Activated CD4-positive, alpha-beta T cell treated with anti-CD3 and anti-CD28 coated beads, Interleukin-2, amount 10 ng/mL, durations not matched to agents 7 days and 5 days (primary cell): ENCODE measurements at places on chromosomes 12 and 14. TPM values are rescaled to one million over a fixed set of nuclear protein-coding genes. Genes with fewer than 3 reads are reported as not detected.

DNA sequence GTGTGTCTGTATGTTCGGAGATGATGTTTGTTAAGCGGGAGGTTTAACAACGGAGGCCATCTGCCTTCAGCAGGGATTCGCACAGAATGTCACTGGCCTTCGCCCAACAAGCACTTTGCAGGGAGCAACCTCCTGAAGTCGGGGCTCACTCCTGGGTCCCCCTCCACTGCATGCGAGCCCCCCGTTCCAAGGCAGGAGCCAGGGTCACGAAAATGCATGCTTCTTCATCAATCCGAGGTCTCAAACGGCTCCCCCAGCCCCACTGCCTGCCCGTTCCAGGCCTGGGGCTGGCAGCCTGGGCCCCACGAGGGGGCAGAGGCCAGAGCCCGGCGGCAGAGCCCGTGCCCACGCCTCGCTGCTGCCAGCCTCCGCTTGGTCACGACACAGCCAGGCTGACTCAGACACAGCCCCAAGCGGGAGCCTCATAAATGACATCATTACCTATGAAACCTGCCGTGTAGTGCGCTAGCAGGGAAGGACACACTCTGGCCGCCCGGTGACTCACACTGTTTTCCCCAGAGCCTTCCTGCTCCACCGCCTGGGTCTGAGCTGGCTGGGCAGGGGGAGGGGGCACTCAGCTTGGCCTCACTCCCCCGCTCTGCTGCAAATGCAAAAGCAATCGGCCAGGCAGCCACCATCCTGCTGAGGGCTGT, 169.5 kb upstream of the RTL1 start:
- no peak for DNase-seq

GRCh38 chr12:111437816-111438454, 32.2 kb downstream of the SH2B3 start:
- DNase-seq, result no peak

GRCh38 chr12:130435331-130435730, 97.6 kb downstream of the PIWIL1 start:
- no peak for DNase-seq

KIF5A gene
- 0.64 TPM for total RNA-seq

LGMN gene
- total RNA-seq, result 4.7 TPM

TMEM260 gene
- 20.0 TPM for total RNA-seq

GRCh38 chr12:75964150-75964549, 67.4 kb downstream of the PHLDA1 start:
- no peak for DNase-seq

DNA sequence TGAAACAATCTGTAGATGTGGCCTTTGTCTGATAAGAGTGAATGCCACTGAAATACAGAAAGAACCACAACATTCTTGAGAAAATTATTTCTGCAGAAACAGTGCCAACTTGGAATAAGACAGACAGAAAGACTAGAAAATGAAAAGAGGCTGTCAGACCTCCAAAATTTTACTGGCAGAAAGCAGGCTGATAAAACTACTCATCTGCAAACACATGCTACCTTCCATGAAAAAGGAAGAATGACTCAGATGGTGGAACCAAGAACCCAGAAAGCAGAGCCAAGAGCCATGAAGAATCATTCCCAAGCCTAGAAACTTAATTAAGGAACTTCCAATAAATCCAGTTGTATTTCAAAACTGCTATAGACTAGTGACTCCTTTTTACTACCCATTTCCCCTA, 31.9 kb upstream of the OSBPL8 start:
- no peak for DNase-seq

PLCZ1 gene
- not detected for total RNA-seq

PYGL gene
- not detected for total RNA-seq

CIDEB gene
- total RNA-seq, result 30.9 TPM

GRCh38 chr12:8958066-8958465, 8.6 kb upstream of the M6PR start:
- no peak for DNase-seq

GRCh38 chr12:71160585-71160984, 2.8 kb upstream of the TSPAN8 start:
- DNase-seq, result no peak

GRCh38 chr14:54610051-54610977, 43.4 kb downstream of the SAMD4A start:
- no peak for DNase-seq

DNA sequence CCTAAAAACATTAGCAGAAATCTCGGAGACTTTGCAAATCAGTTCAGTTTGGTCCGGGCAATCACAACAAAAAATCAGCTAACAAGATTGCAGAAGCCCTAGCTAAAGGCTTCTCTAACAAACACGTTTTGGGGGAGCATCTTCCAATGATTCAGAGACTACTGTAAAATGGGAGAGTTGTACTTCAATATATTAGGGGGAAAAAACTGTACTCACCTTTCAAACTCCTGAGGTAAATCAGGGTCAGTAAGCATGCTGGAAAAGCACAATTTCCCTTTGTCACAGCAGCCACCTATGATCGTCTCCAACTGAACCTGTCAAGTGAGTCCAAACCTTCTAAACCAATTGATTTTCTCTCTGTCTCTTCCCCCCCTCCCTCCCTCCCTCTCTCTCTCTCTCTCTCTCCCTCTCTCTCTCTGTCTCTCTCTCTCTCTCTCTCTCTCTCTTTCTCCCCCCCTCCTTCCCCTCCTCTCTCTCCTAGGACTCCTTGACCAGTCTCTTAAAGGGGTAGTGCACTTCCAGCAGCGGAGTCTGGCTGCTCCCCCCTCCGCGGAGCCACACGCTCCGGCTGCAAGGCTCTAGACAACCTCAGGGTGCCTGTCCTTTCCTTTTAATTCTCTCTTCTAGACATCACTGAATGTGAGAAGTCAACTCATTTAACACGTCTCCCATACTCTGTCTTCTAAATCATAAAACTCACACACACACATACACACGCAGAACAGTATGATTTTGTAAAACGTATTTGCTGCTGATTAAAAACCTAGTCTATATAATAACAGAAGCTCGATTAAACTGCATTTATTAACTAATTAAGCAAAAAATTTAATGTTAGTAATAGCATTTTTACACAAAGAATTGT, at the start of gene SOX5:
SOX5 (minus strand) TSS at position 323 of the 862 bp plus-strand sequence; CDS start at position 254, 69 bp downstream.
- no peak for DNase-seq

NINJ2 gene
- 7.4 TPM for total RNA-seq

DNA sequence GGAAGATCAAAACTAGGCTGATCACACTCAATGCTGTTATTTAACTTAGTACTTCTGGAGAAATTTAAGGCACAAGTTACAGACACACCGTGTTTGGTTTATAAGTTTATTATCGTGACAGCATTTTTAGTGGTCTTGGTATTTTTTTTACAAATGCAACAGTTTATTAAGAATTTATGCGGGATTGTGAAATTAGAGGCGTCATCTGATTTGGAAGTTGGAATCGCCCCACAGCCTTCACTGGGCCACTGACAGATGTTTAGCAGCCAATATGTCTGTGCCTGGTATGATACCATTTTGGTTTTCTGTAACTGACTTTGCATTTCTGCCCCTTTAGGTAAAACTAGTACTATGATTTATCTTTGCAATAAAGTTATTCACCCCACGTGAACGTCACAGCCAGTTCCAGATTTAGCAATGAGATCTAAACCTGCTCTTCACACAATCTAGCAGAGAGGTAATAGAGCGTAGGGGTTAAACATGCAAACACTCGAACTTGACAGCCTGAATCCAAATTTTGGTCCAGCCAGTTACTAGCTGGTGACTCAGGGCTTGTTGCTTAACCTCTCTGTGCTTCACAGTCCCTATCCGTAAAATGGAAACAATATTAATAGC, 73.2 kb upstream of the SSTR1 start:
- DNase-seq, result no peak

PLA2G1B gene
- not detected for total RNA-seq

HOXC9 gene
- total RNA-seq, result not detected

MDM1 gene
- total RNA-seq, result 28.4 TPM

DIO3 gene
- not detected for total RNA-seq

DNA sequence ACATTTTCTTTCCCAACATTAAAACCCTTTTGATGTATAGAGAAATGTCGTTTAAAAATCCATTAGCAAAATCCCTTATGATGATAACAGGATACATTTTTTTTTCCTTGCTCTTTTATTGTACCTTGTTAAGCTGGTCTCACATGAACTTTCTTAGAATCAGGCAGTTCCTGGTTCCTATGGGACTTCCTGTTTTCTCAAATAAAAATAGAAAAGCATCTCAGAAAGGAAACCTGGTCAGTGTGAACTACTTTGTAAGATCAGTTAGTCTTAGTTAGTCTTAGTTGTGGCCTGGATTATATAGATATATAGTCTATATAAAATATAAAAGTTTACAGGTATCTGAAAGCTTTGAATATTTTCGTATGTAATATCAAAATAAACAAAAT, 40.3 kb downstream of the LEMD3 start:
- no peak for DNase-seq

DNA sequence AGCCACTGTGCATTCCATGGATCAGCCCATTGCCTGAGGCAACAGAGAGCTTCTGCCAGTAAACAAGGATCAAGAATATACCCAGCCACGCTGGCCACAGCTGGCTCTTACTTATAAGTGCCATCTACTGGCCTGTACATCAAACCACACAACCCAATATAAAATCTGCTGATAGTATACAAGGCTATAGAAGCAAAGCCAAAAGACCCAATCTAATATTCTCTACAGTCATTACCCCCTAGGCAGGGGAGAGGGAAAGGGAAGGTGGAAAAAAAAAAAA, 4.4 kb upstream of the FAM186B start:
- no peak for DNase-seq

GRCh38 chr14:56036353-56036752, 81.9 kb upstream of the PELI2 start:
- no peak for DNase-seq

DNA sequence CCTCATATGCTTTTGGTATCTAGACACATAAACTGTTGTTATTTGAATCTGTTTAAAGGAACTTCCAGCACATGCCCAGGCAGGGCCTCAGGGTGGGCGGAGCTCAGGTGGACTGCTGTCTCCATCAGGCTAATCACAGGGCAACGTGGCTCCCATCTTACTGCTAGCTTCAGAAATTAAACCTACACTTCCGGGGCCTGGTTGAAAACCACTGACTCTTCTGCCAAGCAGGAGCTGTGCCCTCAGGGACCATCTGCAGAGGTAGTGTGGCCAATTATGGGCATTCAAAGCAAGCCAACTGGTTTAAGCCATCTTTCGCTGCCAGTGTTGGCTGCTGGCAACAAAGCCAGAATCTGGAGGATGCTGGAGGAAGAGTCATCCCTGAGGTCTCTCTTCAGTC, 97.5 kb downstream of the TMX1 start:
- DNase-seq, result no peak

GRCh38 chr14:56633544-56633943, 53.9 kb downstream of the TMEM260 start:
- no peak for DNase-seq

FAIM2 gene
- total RNA-seq, result 0.33 TPM

GUCY2C gene
- total RNA-seq, result not detected

- DNase-seq, result no peak
These were observed 13.0 kb upstream of the DPF3 start for GRCh38 chr14:72906879-72907278.

EPYC gene
- total RNA-seq, result not detected

OR8S1 gene
- not detected for total RNA-seq
